ENCODE measurements at places on chromosomes 5 and 9.

GRCh38 chr9:127112735-127113161, 9.7 kb downstream of the ANGPTL2 start:
- ATAC-seq, result no peak

GRCh38 chr9:6545017-6545691, 100.4 kb downstream of the GLDC start:
- ATAC-seq, result no peak

DNA sequence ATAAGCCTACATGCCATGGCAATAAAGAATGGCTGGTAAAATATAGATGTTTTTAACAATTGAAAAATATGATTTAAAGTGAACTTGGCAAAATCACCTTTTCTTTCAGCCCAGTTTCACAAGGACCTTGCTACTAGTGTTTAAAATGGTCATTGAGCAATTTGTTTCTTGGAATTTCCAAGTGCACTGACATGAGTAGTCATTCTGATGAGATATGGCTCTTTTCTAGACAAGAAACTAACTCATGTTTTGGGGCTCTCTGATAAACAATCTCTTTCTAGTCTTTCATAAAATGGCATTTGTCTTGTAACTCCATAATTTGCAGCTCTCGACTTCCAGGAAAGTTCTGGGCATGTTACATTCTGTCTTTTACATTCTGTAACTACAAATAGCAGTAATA, 176.8 kb downstream of the NR2F1-AS1 start:
- no peak for ATAC-seq

GRCh38 chr5:90093751-90094485, 315.6 kb downstream of the CETN3 start:
- ATAC-seq, result no peak
